Fibroblast of gingiva (primary cell): ENCODE measurements at places on chromosomes 7 and 10.

DNA sequence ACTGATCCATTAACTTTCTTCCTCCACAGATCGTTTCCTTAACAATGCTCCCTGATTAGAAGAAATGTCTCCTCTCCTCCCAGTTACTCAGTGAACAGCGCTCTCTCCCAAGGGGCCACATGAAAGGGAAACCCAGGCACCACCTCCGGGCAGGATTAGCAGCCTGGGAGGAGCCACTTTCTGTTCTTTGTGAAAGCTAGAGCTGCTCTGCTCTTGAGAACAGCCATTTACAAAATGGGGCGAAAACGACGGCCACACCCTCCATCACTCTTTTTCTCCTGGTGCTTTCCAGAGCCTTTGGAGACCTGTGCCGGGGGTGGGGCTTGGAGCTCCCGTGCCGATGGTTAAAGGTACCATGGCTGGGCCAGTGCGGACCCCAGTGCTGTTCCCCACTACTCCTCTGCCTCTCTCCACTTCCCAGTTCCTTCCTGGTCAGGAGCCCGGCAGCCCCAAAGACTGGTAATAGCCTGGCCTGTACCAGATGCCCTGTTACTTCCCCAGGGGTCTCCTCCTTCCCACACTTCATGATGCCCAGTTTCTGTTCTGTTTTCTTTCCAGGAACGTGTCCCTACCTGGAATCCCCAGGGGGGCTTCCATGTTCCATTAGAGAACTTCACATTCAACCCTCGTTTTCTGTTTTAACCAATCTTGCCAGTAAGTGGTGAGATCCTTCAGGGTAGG lies 402.9 kb upstream of the GALNT17 start:
- DNase-seq, result no peak

DNA sequence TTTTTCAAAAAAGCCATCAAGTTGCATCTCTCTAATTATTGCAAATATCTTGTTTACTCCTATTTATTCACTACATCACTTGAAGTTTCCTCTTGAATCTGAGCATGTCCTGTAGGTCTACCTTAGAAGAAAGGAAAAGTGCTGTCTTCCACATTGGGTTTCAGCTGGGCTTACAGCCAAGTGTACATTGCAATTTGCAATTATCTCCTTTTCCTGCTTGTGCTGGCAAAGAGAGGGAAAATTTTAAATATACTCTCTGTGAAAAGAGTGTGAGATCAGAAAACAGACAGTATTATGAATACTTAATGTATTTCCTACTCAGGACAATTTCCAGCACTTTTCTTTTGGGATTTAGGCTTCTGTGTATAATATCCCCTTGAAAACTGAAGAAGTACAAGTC lies 839.7 kb downstream of the CNTNAP2 start:
- DNase-seq, result no peak

GRCh38 chr10:118968482-118968881 lies 61.0 kb upstream of the NANOS1 start:
- no peak for DNase-seq

- DNase-seq, result no peak
Measured at GRCh38 chr7:104135760-104136558, 71.9 kb downstream of the ORC5 start.

DNA sequence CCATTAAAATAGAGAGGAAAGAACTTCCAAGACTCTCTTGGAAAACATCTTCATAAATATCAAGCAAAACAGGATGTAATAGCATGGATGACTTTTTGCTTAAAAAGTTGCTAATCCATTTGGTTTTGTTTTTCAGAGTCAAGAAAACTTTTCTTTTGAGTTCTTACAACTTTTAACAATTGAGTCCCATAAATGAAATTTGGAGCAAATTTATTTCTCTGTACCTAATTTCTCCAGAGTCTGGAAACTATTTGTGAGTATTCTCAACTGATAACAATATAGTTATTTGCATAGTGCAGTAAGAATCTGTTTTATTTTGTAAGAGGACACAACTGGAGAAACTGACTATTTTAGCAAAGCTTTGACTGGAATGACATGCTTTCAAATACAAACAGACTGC lies 606.3 kb upstream of the IGFBP3 start:
- DNase-seq, result no peak

- no peak for DNase-seq
Measured at GRCh38 chr10:123537188-123537961, 128.8 kb upstream of the GPR26 start.

GRCh38 chr7:130877991-130878305 lies 143.9 kb upstream of the KLF14 start:
- no peak for DNase-seq

- no peak for DNase-seq
Measured at GRCh38 chr10:49736564-49737113, 25.5 kb downstream of the OGDHL start.

DNA sequence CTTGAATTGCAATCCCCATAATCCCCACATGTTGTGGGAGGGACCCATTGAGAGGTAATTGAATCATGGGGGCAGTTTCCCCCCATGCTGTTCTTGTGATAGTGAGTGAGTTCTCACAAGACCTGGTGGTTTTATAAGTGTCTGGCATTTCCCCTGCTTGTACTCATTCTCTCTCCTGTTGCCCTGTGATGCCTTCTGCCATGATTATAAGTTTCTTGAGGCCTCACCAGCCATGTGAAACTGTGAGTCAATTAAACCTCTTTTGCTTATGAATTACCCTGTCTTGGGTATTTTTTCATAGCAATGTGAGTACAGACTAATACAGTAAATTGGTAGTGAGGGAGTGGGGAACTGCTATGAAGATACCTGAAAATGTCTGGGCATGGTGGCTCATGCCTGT lies 65.0 kb downstream of the ANKRD7 start:
- no peak for DNase-seq

DNA sequence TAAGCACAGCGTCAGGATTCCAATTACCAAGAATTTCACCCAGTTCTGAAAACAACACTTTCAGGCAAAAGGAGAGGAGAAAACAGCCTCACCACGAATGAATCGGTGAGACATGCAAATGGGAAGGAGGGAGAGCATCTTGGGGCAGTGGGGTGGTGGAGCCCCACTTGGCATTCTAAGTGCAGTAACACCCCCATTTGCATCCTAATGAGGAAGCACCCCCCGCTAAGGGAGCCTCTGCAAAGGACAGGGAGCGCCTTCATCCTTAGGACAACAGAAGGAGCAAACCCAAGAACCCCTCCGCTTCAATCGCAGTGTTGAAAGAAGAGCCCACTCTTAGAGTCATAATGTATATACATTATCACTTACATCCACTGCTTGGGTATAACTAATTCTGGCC lies 46.8 kb downstream of the NRAP start:
- no peak for DNase-seq

- no peak for DNase-seq
Measured at GRCh38 chr7:140981951-140982350, 32.8 kb downstream of the MRPS33 start.

- DNase-seq, result no peak
Measured at GRCh38 chr10:102652170-102652916, 8.1 kb downstream of the TRIM8 start.

GRCh38 chr7:26507108-26507987 lies 215.7 kb downstream of the SNX10 start:
- no peak for DNase-seq

DNA sequence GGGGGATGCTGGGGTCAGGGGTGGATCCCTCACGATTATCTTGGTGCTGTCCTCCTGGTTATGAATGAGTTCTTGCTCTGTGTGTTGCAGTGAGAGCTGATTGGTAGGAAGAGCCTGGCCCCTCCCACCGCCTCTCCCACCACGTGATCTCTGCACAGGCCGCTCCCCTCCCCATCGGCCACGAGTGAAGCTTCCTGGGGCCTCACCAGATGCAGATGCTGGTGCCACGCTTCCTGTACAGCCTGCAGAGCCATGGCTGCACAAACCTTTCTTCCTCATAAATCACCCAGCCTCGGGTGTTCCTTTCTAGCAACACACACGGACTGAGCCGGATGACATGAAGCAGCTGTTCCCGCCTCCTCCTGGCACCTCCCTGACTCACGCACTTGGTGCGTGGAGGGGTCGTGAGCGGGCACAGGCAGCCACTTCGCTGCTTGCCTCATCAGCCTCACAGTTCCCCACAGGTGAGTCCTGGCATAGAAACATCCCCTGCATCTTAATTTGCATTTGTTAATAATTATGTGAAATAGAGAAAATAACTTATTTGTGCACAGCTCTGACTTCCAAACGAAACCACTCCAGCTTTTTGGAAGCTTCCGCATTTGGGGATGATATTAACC lies 210.8 kb downstream of the ADARB2 start:
- DNase-seq, result no peak
